Right cardiac atrium (tissue), 5 donors: ENCODE measurements at places on chromosomes 16 and 17. TPM values are rescaled to one million over a fixed set of nuclear protein-coding genes. Genes with fewer than 3 reads are reported as not detected.

Gene CLEC3A
- polyA plus RNA-seq = 0.16 TPM

Gene SMPD3
- polyA plus RNA-seq = 0.14 TPM

Gene KSR1
- 8.7 TPM for polyA plus RNA-seq

Gene TP53TG3
- not detected for polyA plus RNA-seq

Gene EVPLL
- polyA plus RNA-seq = not detected

Gene DNAH9
- polyA plus RNA-seq = 0.20 TPM

Gene CCL3
- polyA plus RNA-seq = 0.66 TPM

Gene TBL3
- 39.6 TPM for polyA plus RNA-seq

Gene CALB2
- polyA plus RNA-seq = 0.95 TPM

Gene DCUN1D3
- 4.7 TPM for polyA plus RNA-seq

Gene FSCN2
- polyA plus RNA-seq = 0.48 TPM

Gene MT1E
- 129 TPM for polyA plus RNA-seq

Gene SLFN11
- 9.2 TPM for polyA plus RNA-seq

Gene CANT1
- 13.6 TPM for polyA plus RNA-seq

Gene NPIPA1
- 61.6 TPM for polyA plus RNA-seq

Gene NPIPB6
- polyA plus RNA-seq = 0.45 TPM

Gene HEXIM1
- polyA plus RNA-seq = 21.2 TPM

Gene TP53TG3D
- 0.86 TPM for polyA plus RNA-seq

Gene SPATA22
- polyA plus RNA-seq = 1.5 TPM

Gene ACOX1
- polyA plus RNA-seq = 18.7 TPM

Gene ICAM2
- 50.3 TPM for polyA plus RNA-seq

Gene PLCD3
- polyA plus RNA-seq = 100 TPM

Gene CCL5
- polyA plus RNA-seq = 1.6 TPM

Gene NOD2
- 0.52 TPM for polyA plus RNA-seq

Gene CDR2L
- 13.8 TPM for polyA plus RNA-seq

Gene NPIPA2
- 2.1 TPM for polyA plus RNA-seq

Gene HOXB3
- polyA plus RNA-seq = 2.8 TPM

Gene WDR90
- polyA plus RNA-seq = 8.1 TPM

Gene PDILT
- polyA plus RNA-seq = not detected

Gene KCNH6
- polyA plus RNA-seq = not detected

Gene KRTAP4-9
- polyA plus RNA-seq = not detected

Gene NACA2
- not detected for polyA plus RNA-seq

Gene RILP
- 75.1 TPM for polyA plus RNA-seq

Gene FGF11
- 31.7 TPM for polyA plus RNA-seq

Gene LGALS9
- polyA plus RNA-seq = 13.8 TPM
